Type B pancreatic cell (in vitro differentiated cells): ENCODE measurements at places on chromosomes 13 and 19.

- no peak for DNase-seq
Measured at GRCh38 chr13:28257305-28257704, 119.0 kb downstream of the PAN3 start.

DNA sequence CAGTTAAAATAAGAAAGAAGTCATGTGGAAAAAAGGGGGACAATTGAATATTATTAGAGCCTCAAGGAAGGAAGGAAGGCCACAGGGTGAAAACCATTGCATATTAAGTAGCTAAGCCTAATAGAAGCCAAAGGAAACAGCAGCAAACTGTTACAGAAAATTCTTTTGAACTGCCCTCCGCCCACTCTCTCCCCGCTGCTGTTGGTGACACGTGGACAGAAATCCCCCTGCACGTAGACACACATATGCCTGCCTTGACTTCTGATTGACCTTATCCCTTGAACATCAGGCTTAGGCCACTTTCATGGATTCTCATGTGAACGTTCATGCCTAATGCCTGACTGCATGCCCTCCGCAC is 229.1 kb downstream of the KCNRG start:
- DNase-seq = no peak

DNA sequence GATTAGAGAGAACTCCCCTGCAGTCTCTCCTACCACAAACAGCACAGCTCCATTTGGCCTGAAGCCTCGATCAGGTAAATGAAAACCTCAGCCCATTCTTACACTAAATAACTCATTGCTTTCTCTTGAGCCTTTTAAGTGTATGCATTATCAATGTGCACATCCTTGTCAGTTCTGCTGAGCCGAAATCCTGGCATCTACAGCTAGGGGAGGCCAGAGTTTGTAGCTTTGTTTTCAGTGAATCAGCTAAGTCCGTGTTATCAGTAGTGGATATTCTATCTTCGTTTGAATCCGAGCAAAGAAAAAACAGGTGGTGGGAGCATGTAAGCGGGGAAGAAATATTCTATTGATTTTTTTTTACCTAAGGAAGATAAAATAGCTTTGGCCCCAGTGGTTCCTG is 84.4 kb downstream of the ESD start:
- no peak for DNase-seq

DNA sequence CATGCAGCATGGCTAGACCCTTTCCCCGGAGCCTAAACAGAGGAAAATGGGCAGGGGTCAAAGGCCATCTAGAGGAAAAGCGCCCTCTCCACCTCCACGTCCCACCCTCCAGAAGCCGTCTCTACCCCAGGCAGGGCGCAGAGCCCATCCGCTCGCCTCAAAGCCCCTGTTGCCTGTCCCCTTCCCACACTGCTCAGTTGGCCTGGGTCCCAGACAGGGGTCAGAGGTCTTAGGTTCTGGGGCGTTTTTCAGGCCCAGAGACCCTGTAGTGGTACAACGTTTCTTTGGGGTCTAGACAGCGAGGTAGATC is 285 bp downstream of the TMEM143 start:
- DNase-seq = no peak

- no peak for DNase-seq
Measured at GRCh38 chr13:20812890-20813289, 39.1 kb upstream of the EEF1AKMT1 start.

DNA sequence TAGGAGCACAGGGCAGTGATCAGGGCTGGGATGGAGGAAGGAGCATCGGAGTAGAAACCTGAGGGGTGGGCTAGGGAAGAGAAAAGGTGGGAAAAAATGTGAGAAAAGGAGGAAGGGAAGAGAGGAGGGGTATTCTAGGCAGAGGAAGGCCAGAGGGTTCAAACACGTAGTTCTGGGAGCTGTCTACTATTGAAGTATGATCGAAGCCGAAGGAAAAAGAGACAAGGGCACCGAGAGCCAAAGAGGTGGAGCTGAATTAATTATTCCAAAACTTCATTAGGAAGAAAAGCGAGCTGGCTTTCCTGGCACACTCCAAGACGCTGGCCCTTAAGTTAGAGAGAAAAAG is 7.8 kb downstream of the DLL3 start:
- DNase-seq = no peak

GRCh38 chr13:34421858-34422475 is 520.1 kb upstream of the NBEA start:
- no peak for DNase-seq

GRCh38 chr19:46019270-46019669 is 3.6 kb downstream of the PGLYRP1 start:
- DNase-seq = no peak

- DNase-seq = no peak
Measured at GRCh38 chr19:2810141-2811091, 9.3 kb upstream of the ZNF554 start.

GRCh38 chr19:31572102-31572975 is 223.1 kb upstream of the TSHZ3 start:
- no peak for DNase-seq

DNA sequence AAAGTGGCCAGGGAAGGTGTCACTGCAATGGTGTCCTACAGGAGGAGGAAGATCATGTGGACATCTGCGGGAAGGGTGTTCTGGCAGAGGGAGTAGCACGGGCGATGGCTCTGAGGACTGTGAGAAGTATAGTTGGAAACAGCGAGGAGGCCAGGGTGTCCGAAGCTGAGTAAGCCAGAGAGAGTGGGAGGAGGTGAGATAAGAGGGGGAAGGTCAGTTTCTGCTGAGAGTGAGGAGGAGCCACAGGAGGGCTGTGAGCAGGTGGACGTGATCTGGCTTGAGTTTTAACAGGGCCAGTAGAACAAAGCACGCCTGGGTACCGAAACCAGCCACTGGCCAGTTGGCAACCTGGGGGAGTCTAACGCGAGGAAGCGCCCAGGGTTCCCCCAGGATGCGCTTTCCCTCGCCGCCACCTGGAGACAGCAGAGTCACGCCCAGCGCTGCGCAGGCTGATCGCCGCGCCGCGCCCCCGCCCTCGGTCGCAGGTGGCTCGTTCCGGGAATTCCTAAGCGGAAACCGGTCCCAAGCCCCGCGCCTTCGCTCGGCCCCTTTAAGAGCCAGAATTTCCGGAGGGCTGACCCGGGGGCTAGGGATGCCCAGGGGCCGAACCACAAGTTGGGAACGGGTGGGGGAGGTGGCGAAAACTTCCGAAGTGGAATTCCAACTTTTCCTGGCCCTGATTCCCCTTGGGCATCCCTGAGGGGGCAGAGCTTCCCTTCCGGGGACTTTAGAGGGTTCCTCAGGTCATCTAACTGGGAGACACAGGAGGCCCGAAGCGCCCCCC is 1.1 kb upstream of the LSR start:
- DNase-seq = peak; percentile 88

DNA sequence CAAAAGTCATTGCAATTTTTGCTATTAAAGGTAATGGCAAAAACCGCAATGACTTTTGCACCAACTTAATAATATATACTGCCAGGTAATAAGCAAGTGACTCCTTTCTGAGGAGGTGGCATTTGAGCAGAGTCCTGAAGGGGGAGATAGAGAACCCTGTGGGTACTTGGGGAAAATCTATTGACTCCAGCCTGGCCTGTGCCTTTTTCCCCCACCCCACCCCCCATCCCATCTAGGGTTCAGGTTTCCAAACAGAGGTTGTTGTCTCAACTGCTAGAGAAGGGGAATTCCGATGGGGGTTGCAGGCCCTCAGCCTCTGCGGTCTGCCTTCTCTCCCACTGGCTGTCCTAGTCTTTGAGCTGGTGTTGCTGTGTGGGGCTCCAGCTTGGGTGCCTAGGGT is 11.5 kb downstream of the S1PR2 start:
- DNase-seq = no peak

GRCh38 chr19:58535857-58536256 is 8.0 kb upstream of the TRIM28 start:
- no peak for DNase-seq

DNA sequence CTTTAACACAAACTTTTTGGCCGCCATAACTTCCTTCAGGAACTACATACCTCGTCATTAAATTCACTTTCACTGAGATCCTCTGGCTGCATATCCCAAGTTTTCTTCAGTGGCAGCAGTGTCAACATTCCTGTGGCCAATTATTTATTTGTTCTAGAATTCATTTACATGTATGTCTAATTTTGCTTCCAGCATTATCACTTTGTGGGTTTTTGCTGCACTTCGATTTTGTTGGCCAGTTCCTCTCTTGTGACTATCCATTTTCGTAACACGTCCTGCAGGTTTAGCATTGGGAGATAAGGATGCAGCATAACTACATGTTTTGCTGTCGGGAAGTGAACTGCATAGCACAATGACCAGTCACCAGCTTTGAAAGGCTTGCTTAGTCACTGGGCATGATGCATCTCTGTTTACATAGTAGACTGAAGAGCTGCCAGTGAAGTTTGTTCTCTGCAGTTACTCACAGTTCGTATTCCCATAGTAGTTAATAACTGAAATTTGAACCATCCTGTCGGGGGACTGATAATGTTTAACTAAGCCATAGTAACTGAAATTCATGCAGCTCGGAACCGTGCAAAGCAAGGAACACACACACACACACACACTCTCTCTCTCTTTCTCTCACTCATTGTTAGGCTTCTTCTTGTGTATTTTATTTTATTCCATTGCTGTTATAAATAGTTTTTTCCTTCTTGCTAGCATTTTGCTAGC is 28.3 kb downstream of the ZNF507 start:
- DNase-seq = no peak

DNA sequence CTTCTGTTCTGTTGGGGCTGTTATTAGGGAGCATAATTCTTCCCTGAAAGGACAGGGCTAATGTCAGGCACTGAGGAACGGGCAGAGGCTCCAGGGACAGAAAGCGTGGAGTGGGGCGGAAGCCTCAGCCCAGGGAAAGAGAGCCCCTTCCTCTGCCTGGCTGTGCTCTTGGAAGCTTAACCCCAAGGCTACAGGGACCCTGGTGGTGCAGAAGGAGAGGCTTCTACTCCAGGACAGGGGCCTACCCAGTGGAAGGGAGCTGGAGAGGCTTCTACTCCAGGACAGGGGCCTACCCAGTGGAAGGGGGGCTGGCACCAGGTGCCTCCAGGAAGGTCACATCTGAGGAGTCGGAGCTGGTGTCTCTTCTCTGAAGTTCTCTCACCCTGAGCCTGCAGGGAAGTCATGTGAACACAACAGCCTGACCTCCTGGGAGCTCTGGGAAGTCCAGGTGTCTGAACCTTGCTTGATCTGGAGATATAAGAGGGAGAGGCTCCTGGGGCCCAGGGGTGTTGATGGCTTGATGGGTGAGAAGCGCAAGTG is 159.5 kb upstream of the SOX1 start:
- peak; percentile 48 for DNase-seq

DNA sequence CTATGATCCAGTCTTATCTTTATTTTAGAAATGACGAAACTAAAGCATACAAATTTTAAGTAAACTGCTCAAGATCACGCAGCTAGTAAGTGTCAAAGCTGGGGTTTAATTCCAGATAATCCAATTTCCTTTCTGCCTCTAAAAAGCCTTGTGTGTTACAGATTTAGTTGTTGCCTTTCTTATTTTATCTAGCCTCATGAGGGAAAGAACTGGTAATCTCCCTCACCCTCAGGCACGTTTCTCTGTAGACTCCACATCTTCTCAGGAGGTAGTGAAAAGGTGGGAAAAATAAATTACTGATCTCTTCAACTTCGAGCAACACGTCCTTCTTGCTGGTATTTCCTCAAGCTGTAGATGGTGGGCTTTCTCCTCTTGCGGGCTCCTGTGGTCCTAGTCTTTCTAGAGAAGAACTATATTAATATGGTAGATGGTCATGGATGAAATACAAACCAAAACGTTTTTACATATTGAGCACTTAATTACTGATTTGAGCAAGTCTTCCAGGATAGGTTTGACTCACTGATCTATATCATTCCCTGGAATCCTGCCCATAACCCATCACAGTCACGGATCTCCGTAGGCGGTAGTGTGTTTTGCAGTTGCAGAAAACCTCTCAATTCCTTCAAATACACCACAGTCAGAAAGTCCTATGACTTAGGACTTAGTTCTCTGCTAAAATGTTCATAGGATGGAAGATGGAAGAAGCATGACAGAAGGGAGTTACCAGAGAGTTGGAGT is 519.5 kb downstream of the DCT start:
- no peak for DNase-seq

DNA sequence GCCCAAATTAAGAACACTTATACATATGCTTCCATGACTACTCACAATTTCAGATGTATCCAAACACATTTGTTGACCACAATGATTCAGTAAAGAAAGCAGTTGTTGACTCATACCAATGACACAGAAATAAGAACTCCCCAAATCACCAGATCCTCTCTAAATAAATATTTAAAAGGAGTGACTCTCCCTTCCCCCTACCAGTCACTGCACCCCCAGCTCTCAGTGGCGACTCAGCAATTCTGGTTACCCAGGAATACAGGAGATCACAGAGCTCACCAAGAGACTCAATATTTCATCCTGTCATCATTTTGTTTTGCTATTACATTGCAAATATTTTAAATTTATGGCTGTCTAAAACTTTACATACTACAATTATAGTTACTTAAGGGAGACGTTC is 131.5 kb downstream of the RGCC start:
- DNase-seq = no peak

GRCh38 chr13:25112695-25113255 is 16.8 kb downstream of the PABPC3 start:
- peak; percentile 6 for DNase-seq

GRCh38 chr19:32224371-32225244 is 120.8 kb upstream of the ZNF507 start:
- DNase-seq = peak; percentile 81

DNA sequence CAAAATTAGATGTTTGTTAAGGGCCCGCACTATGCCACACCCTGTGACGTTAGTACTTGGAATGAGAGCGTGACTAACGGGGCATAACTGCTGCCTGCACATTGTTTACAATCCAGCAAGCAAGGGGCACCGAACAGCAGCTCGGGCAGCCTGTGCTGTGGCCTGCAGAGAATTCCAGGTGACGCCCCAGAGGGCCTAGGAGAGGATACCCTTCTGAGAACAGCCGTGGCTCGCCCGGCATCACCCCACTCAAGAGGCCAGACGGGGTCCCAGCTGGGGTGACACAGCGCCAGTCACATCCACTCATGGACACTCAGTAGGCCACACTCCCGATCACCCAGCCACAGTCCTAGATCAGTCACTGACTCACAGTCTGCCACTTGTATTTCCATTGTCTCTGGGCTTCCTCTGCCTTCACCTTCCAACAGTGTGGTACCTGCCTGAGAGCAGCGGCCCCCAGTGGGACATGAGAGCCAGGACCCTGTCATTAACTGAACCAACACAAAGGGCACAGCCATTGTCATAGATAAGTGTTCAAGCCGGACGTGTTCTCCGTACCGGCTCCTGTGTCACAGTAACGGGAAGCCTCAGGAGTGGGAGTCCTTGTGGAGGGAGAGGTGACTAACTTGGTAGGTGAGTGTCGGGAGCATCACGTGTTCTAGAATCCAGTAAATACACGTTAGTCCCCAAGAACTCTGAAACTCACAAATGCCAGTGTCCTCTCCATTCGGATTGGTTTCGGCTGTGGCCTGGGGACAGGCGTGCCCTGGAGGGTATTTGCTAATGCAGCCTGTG is 7.5 kb downstream of the ZNF331 start:
- no peak for DNase-seq

- no peak for DNase-seq
Measured at GRCh38 chr13:105452895-105453294, 1082.6 kb downstream of the EFNB2 start.
